HT1080 (cell line): ENCODE measurements at places on chromosomes 12 and 14. TPM values are rescaled to one million over a fixed set of nuclear protein-coding genes. Genes with fewer than 3 reads are reported as not detected.

The MYH7 gene
- not detected in 2 replicates for total RNA-seq

The OSBPL8 gene
- 24.0 and 28.0 TPM in 2 replicates for total RNA-seq

The SOAT2 gene
- not detected in 2 replicates for total RNA-seq

The SLC6A12 gene
- total RNA-seq: not detected in 2 replicates

The RNASE7 gene
- 0.43 TPM in 1 of 2 replicates, not detected in the other for total RNA-seq

The NID2 gene
- total RNA-seq: 1.6 and 2.2 TPM in 2 replicates

The PRICKLE1 gene
- total RNA-seq: 5.6 and 8.6 TPM in 2 replicates

The MIPOL1 gene
- total RNA-seq: 7.7 and 8.1 TPM in 2 replicates

The TAS2R13 gene
- total RNA-seq: 0.13 and 0.42 TPM in 2 replicates

The PPP1R1A gene
- total RNA-seq: not detected in 2 replicates

The ANO4 gene
- 0.26 TPM in 1 of 2 replicates, not detected in the other for total RNA-seq

The PTPN21 gene
- 2.6 and 3.8 TPM in 2 replicates for total RNA-seq

The KITLG gene
- 8.7 and 9.5 TPM in 2 replicates for total RNA-seq
